ENCODE measurements at places on chromosomes 11 and 22.

DNA sequence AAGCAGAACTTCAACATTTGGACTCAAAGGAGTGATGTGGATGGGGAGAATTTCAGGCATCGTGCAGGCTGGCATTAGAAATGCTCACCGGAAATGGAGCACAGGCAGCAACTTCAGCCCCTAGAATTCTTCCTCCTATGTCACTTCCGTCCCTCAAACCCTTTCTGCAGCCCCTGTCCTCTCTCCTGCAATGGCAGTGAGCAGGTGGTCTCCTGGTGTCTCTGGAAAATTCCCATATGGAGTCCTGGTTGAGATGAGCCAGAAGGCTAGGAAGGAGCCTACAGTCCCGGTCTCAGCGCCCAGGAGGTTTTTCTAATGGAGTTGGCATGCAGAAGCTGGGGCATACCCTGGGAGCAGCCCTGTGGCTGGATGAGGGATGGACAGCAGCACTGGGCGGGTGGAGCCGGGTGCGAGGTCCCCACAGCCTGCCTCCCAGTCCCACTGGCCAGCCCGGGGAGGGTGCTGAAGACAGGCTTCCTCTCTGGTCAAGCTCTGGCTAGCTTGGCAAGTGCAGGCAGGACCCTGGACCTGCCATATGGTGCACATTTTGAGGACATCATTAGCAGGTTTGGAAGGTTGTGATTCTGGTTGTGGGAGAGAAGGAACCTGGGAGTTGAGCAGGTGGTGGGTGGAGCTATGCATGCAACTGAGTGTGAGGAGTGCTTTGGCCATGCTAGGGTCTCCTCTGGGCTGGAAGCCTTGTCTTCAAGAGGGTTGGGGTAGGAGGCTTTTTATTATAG lies 59.8 kb upstream of the B3GAT1 start:
- DNase-seq = no peak

- DNase-seq = no peak
These were observed 16.8 kb upstream of the NUP160 start for GRCh38 chr11:47864901-47865300.

DNA sequence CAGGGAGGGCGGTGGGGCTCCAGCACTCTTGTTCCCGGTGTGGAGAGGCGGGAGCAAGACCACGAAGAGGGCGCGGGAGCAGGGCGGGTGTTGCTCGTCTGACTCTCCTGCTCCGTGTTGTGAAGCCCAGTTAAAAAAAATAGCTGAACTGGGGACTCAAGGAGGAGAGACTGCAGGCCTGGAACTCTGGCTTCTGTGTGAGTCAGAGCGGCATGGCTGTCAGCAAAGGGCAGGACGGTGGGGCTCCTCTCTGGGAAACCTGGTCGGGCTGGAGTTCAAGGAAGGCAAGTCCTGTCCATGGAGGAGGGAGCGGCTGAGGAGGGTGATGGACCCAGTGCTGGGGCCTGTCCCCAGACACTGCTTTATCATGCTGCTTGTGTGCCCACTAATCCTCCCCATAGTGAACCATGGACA lies 152.3 kb downstream of the FEZ1 start:
- no peak for DNase-seq

- DNase-seq = no peak
These were observed 103.8 kb downstream of the CEP164 start for GRCh38 chr11:117431436-117431835.

DNA sequence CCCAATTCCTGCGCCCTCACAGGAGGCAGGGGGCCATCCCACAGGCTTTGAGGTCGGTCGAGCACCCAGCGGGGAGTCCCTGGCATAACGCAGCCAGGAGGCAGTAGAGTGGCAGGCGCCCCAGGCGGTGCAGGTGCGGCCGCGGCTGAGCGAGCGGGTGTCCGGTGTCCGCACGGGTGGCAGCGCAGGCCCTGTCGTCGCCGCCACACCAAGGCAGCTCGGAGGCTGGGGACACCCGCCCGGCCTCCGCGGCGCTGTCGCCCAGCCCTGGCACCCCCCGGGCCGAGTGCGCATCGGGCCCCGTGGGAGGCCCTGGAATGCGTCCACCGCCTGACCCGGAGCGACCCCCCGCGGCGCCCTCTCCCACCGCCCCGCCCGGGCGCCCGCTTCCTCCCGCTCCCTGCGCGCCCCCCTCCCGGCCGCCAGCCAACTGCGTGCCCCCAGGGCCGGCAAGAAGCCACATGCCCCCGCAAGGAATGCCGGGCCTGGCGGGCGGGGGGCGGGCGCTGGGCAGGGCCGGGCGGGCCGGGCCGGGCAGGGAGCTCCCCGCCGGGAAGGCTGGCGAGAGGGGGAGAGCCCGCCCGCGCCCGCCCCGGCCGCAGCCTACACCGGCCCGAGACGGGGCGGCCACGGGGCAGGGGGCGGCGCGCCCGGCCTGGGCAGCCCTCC lies 33.9 kb downstream of the PRDM11 start:
- no peak for DNase-seq

- DNase-seq = no peak
These were observed 14.0 kb downstream of the SGSM1 start for GRCh38 chr22:24819911-24820461.

GRCh38 chr11:124644426-124645280 lies 22.0 kb downstream of the TBRG1 start:
- DNase-seq = no peak

- no peak for DNase-seq
These were observed 17.8 kb downstream of the CD59 start for GRCh38 chr11:33718440-33718839.

DNA sequence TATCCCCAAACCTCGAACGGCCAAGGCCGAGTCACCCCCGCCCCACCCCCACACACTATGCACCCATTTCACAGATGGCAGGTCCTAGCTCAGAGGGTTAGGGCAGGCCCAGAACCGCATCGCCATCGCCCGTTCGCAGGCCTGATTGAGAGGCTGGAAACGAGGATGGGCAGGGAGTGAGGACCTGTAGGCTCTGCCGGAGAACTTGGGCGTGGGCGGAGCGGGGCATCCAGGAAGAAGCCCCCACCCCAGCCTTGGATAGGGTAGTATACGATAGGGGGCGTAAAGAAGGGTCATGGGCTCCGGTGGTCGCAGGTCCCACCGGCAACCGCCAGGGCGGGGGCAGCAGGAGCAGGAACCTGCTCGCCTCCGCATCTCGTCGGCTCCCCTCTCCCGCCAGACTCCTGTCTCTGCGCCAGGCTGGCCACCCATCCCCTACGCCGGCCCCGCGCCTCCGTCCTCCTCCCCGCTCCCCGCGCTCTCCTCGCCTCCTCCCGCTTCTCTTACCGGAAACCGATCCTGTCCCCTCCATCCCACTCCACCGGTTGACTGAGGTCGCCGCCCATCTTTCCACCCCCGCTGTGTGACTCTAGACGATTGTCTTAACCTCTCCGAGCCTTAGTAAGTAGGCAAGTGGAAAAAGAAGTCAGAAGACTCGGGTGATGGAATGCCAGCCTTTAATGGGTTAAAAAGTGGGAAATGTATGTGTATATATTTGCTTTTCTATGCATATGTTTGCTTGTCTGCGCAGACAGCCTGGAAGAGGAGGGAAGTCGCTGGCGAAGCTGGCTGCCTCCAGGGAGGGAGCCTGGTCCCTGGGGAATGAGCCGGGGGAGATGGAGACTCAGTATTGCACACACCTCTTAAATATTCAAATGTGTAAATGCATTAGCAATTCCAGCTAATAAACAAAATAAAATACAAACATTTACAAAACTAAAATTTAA lies 52.8 kb downstream of the CYTH4 start:
- DNase-seq = no peak

DNA sequence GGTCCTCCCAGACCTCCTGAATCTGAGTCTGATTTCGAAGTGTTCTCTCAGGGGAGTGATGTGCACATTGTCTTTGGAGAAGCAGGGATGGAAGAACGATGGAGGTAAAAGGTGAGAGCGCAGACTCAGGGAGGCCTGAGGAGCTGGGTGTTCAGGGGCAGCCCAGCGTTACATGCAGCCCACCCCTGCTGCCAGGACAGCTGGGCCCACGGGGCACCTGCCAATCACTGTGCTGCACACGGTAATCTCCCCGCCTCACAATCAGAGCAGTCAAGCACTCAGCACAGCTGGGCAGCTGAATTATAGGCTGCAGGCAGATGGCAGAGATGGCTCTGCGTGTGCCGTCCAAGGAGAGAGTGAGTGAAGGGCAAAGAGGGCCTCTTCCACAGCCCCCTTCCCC lies 17.9 kb upstream of the HTR3A start:
- DNase-seq = no peak

GRCh38 chr11:10658621-10659338 lies 34.8 kb downstream of the IRAG1 start:
- no peak for DNase-seq

- no peak for DNase-seq
These were observed 1.6 kb upstream of the BEST1 start for GRCh38 chr11:61948505-61948904.

GRCh38 chr11:126345759-126346585 lies 9.5 kb upstream of the ST3GAL4 start:
- no peak for DNase-seq

DNA sequence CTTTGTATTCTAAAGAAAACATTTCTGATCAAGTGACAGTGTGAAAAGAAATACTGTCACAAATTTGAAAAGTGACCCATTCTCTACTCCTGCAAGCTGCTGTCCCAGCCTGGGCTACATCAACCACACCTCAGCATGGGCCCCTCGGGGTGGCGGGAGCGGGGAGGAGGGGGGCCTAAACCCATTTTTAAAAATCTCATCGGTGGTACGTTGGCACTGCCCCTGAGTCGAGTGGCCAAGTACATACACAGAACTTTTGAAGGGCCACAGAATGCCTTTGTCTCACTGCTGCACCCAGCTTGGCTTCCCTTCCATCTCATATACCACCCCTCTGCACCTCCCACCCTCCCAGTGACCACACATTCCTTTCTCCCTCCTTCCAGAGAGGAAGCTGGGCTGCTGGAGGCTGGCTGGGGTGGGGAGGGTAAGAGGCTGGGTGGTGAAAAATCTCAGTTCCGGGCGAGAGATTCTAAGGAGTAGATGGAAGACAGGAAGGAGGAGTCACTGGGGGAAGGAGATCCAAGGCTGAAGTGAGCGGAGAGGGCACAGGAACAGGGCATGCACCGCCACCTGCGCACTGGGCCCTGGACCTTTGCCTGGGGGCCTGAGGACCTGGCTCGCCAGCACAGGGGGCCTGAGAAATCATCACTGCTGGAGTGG lies 21.1 kb downstream of the FXYD6 start:
- no peak for DNase-seq

GRCh38 chr22:35685731-35686130 lies 31.9 kb upstream of the APOL5 start:
- no peak for DNase-seq

DNA sequence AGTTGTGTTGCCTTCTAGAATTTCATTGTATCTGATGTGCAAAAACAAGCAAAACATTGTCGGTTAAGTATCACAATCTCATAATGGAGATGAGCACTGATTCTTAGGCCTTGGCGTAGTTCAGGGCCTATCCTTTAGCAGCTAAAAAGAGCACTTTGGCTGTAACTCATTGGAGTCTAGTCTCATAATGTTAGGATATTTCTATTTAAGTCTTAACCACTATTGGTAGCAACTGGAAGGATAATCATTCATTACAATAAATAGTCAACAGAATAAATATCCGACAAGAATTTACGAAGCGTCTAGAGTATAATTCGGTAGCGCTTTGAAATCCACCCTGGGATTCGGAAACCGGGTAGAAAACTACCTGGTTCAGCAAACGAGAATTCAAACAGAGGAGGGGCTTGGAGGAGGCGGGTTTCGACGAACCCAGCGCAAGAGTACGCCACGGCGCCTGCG lies 461 bp upstream of the EED start:
- DNase-seq = no peak

DNA sequence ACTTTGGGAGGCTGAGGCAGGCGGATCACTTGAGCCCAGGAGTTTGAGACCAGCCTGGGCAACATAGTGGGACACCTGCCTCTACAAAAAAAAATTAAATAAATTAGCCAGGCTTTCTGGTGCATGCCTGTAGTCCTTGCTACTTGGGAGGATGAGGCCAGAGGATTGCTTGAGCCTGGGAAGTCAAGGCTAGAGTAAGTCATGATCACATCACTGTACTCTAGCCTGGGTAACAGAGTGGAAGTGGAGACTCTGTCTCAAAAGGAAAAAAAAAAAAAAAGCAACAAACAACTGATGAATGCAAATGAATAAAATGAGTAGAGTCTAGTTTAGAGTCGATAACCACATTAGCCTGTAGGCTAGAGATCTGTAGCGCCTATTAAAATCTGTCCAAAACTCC lies 3.9 kb upstream of the BCL2L13 start:
- DNase-seq = no peak

DNA sequence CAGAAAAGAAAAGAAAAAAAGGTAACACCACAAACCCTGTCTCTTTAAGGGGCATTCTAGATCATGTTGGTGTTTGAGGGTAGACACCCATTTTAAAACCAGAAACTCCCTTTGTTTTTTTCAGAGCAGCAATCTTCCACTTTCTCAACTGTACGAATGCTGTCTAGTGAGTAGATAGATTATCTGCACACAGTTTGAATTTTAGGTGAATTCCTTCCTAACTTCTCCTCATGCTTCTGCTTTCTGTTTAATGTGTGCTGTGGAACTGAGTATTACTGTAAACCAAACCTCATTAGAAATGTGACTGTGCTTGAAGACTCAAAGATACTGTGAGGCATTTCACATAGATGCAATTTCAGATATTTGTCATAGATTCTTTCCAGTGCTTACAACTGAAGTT lies 102.4 kb downstream of the PRMT3 start:
- no peak for DNase-seq

DNA sequence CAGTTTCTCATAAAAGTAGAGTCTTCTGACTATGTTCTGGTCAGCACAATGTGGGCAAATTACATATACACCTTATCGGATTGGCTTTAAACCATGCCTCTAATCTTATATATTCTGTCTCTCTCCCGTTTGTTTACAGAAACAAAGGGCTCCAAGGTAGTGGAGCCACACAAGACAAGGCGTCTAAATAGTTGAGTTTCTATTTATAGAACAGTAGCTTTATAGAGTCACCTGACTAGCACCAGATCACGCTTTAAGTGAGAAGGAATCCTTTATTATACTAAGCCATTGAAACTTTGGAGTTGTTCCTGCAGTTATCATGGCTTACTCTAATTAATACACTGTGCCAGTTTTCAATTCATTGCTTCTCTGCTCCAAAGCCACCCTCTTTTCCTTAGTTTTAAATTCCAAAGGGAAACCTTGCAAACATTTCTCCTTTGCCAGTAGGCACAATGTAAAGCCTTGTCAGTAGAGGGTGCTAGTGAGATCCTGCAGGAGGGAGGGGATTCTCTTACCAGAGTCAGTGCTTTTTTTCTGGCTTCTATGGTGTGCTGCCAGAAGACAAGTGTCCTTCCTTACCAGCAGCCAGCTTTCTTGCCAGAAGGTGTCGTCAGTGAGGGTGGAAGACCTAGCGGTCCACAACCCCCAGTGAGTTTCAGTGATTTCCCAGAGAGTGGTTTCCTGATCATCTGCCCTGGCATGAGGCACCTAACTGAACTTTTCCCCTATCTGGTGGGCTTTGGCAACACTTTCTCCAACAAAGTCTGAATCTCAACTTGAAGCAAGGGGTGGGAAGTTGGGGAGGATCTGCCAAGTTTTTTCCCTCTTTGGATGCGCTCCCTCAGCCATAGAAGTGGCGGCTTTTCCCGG lies 71.7 kb downstream of the RAB38 start:
- no peak for DNase-seq

Data from NCI-H187 (cell line).